Activated CD4-positive, alpha-beta memory T cell treated with anti-CD3 and anti-CD28 coated beads, Interleukin-2, amount 10 ng/mL, durations not matched to agents 7 days and 5 days (primary cell): ENCODE measurements at places on chromosomes 1 and 21.

- DNase-seq, result no peak
These were observed 156.8 kb downstream of the NTPCR start for GRCh38 chr1:233107130-233107660.

GRCh38 chr1:192707978-192708547, 72.1 kb downstream of the RGS13 start:
- DNase-seq, result no peak

- DNase-seq, result no peak
These were observed 13.6 kb upstream of the TRIM17 start for GRCh38 chr1:228430243-228430642.

DNA sequence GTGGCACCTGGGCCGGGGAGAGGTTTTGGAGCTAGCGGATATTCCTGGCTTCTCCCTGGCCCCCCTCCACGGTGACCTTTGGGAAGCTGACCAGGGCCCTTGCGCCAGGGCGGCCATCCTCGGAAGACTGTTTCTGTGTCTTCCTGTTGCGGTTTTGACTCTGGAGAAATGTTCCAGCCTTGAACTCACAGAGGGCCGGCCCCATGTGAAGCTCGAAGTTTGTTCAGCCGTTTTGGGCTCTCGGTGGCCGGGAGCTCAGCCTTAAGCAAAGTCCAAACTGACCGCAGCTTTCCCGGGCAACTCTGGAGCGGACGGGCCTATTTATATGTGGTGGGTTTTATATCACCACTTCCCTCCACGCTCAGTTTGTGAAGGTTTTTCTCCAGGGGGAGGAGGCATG, 17.0 kb upstream of the WNT4 start:
- no peak for DNase-seq

GRCh38 chr1:87521452-87521851, 192.8 kb downstream of the LMO4 start:
- DNase-seq, result no peak

DNA sequence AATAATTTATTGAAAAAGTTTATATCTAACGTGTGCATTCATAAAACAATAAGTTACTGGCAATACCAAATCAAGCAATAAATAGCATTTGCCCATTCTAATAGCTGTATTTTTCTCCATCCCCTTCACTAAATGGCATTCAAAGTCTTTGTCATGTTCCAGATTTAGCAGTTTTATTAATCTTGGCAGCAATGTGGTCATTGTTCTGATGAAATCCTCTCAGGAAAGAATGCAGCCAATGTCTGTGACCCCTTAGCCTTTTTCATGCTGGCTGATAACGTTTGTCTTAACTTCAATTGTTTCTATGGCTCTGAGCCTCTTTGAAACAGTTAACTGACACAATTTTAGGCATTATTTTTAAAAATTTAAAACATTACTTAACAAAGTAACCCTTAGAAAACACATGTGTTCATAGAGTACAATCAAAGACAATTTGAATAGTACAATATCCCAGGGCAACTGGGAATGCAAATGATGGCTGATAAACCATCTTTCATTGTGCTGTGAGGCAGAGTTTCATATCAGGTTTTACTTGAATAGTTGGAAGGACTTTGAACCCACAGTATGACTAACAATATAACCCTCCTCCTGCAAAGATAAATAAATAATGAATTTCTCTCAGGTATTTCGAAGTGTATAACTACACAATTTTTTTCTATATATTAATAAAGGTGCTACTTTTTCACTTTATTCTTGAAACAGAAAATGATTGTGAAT, 217.5 kb downstream of the LRRIQ3 start:
- DNase-seq, result no peak

GRCh38 chr1:10785728-10786638, 10.5 kb downstream of the CASZ1 start:
- DNase-seq, result no peak

GRCh38 chr1:157081707-157082106, 17.9 kb downstream of the ETV3L start:
- DNase-seq, result no peak

- DNase-seq, result no peak
These were observed 13.0 kb downstream of the TRAF5 start for GRCh38 chr1:211339631-211340041.

DNA sequence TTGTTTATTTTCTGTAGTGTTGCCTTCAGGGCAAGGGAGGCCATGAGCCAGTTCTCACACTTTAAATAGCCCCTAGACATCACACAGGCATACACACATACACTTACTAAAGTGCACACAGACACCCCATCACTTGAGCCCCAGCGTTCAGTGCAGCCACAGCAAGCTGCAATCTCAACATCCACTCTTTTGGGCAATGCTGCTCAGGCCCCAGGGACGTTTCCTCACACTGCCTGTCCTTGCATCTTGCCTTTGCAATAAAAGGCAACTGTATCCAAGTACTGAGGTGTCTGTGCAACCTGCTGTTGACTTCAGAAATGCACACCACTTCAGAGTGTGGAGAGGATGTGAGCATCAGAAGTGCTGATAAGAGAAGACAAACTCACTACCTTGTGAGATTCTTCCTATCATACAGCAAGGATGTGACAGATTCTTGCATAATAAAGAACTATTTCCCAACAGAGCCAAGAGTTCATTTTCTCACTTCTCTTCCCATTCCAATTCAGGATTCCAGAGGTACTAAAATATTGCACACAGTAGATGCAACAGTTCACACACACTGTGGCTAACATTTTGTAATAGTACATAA, 36.2 kb downstream of the IRF2BP2 start:
- no peak for DNase-seq

DNA sequence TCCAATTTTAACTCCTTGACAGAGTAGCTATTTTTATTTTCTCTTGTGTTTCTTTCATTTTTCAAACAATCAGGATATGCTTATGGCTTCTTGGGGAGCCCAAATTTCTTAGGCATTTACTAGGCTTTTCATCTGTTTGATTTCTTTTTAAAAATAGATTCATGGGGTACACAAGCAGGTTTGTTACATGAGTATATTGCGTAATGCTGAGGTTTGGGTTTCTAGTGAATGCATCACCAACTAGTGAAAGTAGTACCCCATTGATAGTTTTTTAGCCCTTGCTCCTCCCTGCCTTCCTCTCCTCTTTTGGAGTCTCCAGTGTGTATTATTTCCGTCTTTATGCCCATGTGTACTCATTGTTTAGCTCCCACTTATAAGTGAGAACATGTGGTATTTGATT, 190.7 kb downstream of the CENPF start:
- no peak for DNase-seq
